SHP77 treated with DMSO at 0.1 percent for 48 hours (cell line): ENCODE measurements at places on chromosomes 2 and 18.

GRCh38 chr2:237483018-237483731, 3.9 kb upstream of the MLPH start:
- DNase-seq = no peak

DNA sequence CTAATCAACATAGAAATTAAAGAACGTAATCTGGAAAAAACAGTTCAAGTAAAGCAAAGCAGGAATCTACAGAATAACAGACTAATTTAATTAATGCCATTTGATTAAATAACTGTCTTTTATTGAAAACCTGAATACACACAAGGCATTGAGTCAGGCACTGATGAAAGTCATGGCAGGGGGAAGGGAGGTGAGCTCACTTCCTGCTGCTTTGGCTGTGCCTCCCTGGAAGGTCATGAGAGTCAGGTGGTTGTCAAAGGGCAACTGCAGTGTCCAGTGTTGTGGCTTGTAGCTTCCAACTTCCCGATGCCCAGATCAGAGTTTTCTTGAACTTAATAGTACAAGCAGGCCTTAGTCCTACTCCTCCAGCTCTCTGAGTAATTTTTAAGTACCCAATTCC, 180.9 kb downstream of the PID1 start:
- DNase-seq = no peak

- no peak for DNase-seq
Observed at GRCh38 chr2:170953941-170954340, 24.9 kb downstream of the GORASP2 start.

DNA sequence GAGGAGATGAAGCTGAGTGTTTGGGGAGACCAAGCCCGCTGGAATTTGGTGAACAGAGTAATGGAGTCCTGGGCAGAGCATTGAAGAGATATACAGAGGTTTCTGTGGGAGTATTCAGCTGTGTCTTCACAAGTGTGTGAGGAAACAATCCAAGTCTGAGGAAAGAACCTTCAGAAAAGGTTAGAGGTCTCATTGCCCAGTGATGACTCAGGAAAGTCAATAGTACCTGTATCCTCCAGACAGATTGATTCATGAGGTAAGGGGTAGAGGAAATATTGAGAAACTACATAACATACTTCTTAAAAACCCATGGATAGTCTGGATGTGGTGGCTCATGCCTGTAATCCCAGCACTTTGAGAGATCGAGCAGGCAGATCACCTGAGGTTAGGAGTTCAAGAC, 392.3 kb downstream of the GALNT13 start:
- no peak for DNase-seq

- DNase-seq = no peak
Observed at GRCh38 chr2:158458617-158458920, 1.8 kb downstream of the PKP4 start.

DNA sequence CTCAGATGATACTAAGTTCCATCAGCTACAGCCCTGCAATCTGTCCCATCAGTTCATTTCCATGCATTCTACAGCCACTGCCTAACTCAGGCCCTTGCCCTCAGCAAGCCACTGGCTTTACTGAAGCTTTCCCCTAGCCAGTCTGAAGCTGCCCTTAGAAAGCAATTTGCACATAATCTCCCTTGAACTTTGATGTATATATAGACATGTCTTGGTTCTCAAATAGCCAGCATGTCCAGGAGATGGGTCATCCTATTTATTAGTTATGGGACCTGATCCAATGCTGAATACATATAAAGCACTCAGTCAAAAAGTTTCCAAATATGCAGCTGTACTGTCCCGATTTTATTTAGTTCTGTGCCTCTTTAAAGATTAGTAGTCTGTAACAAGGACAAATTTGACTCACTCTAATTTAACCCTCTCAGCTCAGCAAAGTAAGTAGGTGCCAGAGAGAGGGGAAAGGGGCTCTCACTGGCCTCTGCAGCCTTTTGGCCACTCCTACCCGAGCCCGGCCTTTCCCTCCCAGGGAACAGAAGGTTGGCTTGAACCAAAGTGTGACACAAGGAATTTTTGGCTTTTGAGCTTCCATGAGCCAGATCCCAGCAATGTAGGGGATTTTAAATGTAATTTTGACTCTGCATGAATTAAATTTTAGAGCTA, 70.7 kb downstream of the CCDC93 start:
- no peak for DNase-seq

GRCh38 chr2:112483042-112483473, 1.1 kb downstream of the TTL start:
- no peak for DNase-seq

GRCh38 chr18:31609886-31610285, 18.2 kb downstream of the TTR start:
- no peak for DNase-seq

DNA sequence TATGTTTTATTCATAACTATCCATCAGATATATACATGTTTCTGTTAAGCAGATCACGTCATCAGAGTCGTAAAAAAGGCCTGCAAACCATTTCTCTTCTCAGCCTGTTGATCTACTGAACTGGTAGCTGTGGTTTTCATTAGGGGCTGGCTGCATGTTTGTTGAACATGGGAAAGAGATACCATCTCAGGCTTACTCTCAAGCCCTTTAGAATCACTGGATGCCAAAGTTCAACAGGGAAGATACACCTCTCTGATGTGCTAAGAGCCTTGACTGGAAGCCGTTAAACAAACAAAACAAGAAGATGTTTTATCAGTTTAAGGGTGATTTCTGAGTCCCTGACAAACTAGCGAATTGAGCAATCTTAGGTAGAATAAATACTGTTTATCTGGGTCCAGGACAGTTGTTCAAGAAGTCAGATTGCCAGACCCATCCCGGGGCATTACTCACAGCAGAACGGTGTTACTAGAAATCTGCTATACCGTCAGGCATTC, 94.5 kb upstream of the LMAN1 start:
- no peak for DNase-seq

- DNase-seq = no peak
Observed at GRCh38 chr2:164896634-164897355, 55.2 kb upstream of the COBLL1 start.

GRCh38 chr18:58593938-58594337, 35.0 kb downstream of the ALPK2 start:
- DNase-seq = no peak

DNA sequence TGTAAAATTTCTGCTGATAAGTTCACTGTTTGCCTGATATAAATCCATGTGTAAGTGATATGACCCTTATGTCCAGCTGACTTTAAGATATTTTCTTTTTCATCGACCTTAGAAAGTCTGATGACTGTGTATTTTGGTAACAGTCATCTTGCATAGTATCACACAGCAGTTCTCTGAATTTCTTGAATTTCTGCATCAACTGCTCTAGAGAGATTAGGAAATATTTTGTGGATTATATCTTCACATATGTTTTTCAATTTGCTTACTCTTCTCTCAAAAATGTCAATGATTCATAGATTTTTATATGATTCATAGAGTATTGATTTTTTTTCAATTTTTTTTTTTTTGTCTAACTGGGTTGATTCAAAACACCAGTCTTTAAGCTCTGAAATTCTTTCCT, 945.3 kb downstream of the TRIB2 start:
- no peak for DNase-seq

DNA sequence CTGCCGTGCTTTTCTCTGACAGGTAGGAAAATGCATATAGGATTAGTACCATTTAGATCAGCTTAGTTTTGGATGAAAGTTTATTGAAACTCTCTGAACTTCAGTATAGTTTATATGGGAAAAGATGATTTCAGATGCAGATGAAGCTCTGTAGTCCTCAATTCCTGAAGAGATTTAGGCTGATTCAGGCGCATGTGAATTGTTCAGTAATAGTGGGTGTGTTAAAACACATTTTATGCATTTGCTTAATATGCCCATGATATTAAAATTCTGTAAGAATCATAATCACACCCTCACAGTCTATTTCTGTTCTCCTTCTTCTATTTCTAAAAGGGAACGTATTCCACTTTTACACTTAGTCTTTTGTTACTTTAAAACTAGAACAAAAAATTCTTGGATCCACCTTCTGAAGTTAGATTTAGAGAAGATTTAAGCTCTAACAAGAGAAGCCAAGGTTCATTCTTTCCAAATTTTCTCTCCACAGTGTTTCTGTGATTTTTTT, 44.5 kb upstream of the FAM237A start:
- no peak for DNase-seq

GRCh38 chr18:62537946-62538345, 15.1 kb downstream of the ZCCHC2 start:
- DNase-seq = no peak

DNA sequence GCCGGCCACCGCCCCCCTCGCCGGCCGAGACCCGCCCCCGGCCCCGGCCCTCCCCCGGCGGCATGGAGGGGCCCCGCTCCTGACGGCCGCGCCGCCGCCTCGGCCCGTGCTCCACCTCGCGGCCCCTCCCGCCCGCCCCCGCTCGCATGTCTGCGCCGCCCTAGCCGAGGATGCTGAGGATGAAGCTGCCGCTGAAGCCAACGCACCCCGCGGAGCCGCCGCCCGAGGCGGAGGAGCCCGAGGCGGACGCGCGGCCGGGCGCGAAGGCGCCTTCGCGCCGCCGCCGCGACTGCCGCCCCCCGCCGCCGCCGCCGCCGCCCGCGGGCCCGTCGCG, 397 bp downstream of the ZCCHC2 start:
- DNase-seq = no peak
